ENCODE measurements at places on chromosomes 13 and 19. TPM values are rescaled to one million over a fixed set of nuclear protein-coding genes. Genes with fewer than 3 reads are reported as not detected.

The OR1I1 gene
- not detected for polyA plus RNA-seq

The PABPC3 gene
- polyA plus RNA-seq: 0.39 TPM

The RXFP2 gene
- not detected for polyA plus RNA-seq

- no peak for DNase-seq
Measured at GRCh38 chr19:9937001-9937411, 691 bp upstream of the OLFM2 start.
